AG09319 (cell line): ENCODE measurements at places on chromosomes 4 and X.

- no peak for DNase-seq
These were observed 349.4 kb downstream of the FAT4 start for GRCh38 chr4:125663896-125664767.

GRCh38 chr4:85818700-85819099 is 343.8 kb downstream of the ARHGAP24 start:
- DNase-seq: no peak

DNA sequence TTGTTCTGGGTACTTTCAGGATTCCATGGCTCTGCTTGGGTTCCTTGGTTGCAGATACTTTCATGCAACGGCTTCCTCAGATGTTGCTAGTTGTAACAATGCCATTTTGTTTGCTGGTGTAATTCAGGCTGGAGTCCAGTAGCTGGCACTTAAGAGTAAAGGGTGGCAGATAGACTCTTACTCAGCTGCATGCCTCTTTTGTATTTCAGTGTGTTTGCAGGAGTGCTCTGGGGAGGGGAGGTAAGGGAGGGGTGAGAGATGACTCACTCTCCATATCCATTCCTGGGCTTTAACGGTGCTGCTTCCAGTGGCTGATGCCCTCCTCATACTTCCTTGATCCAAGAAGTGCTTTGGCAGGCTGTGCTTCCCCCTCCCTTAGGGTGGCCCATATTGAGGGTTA is 155.2 kb downstream of the ZNF330 start:
- DNase-seq: peak; percentile 76

DNA sequence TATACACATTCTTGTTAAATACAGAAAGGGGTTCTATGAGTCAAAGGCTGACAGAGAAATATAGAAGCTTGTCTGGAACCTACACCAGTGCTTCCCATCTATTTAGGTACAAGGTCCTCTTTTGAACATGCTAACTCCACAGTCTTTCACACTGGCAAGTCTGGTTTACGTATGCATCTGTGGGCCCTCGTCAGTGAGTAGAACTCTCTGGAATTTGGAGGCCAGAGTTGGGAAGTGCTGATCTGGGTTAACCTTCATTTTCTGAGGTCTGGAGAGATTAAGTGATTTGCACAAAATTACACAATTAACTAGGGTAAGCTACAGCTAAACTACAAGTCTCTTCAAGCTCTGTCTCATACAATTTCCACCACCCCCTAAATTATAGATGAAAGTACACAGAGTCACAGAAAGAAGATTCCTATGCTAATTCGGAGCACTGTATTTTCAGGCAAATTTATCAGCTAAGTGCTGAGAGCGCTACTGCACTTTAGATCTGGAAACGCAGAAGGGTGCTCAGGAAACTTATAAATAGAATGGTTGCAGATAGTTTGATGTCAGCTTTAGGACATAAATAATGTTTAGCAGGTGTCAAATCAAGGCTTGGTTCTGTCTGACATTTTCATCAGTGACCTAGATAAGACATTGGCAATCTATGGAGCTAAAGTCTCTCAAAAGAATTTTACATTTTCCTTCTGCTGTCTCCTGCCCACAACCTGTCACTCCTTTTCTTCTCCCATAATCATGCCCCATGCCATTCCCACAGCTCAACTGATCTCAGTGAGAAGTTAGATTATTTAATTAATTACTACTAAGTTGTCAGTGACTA is 43.0 kb upstream of the PDLIM5 start:
- DNase-seq: no peak

GRCh38 chrX:13009273-13009672 is 34.4 kb downstream of the TMSB4X start:
- no peak for DNase-seq

DNA sequence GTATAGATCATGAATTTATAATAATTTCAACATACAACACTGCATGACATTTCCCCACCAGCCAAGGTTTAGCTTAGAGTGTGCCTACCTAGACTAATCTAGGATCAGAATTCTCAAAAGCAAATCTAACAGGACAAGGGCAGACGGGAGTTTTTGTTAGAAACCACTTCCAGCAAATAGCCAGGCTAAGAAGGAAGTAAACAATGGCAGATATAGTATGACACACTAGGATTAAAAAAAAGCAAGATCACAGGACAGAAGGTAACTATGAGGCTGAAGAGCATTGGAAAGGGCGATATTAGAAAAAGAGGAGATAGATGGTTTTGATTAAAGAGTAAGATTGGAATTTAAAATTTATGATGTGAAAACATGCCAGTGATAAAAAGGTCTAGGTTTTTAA is 124.8 kb downstream of the LRBA start:
- DNase-seq: no peak

DNA sequence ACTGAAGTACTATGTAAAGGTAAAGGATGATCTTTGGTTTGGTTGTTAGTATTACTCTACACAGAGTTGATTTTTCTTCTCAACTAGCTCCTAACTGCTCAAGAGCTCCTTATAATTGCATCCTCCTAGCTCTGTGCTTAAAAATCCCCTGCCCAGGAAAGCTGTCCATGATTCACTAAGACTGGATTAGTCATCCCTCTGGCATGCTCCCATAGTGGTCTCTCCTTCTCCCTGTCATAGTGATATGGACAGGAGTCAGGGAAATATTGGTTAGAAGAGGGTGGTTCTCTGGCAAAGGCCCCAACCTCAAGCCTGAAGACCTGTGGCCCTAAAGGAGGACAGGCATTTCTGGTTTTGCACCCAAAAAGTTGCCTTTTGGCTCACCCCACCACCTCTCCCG is 242.3 kb upstream of the KCNIP4 start:
- no peak for DNase-seq

GRCh38 chr4:124514588-124514987 is 197.9 kb downstream of the ANKRD50 start:
- DNase-seq: no peak

GRCh38 chrX:121649417-121649816 is 602.0 kb downstream of the GLUD2 start:
- no peak for DNase-seq
